NCI-H1417 treated with DMSO at 0.1 percent for 48 hours (cell line): ENCODE measurements at places on chromosomes 12 and 14.
A peak's percentile ranks its signal among the peaks of the same experiment; 100 is the strongest.

GRCh38 chr14:56172571-56172971, 54.4 kb downstream of the PELI2 start:
- no peak for DNase-seq

DNA sequence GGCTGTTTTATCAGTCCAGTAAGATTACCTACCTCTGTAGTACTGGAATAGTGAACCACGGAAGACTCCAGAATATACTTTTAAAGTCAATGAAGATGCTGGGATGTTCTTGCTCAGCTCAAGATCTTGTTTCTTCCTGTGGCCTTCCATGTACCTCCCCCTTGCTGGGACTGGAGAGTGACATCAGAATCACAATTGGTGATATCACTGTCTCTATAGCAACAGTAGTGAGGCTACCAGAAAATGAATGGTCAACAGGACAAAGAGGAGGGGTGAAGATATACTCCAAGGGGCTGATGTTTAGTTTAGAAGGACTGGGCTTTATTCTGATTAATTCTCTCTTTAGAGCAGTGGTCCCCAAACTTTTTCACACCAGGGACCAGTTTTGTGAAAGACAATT, 3.8 kb downstream of the AKAP3 start:
- DNase-seq: no peak

- DNase-seq: no peak
Observed at GRCh38 chr12:48034835-48035805, 30.8 kb upstream of the COL2A1 start.

GRCh38 chr12:114903083-114903691, 219.2 kb upstream of the TBX3 start:
- no peak for DNase-seq

DNA sequence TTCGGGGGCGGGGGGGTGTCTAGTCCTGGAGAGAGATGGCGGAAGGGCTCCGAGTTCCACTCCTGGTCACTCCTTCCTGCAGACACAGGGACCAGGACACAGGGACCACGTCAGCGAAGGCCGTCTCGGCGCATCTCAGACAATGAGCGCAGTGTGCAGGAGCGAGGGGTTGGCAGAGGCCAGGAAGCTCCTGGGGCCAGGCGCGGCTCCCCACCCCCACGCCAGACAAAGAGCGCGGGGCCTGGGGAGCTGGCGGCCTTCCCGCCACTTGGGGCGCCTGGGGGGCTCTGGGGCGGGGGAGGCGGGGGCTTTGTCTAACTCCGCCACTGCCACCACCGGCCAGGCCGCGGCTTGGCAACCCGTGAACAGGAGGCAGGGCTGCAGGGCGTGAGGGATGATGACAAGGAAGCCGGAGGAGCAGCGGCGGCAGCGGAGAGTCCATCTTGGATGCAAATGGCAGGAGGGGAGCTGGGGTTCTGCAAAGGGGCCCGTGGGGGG, 2.2 kb downstream of the CDK2AP1 start:
- peak; percentile 54 for DNase-seq

DNA sequence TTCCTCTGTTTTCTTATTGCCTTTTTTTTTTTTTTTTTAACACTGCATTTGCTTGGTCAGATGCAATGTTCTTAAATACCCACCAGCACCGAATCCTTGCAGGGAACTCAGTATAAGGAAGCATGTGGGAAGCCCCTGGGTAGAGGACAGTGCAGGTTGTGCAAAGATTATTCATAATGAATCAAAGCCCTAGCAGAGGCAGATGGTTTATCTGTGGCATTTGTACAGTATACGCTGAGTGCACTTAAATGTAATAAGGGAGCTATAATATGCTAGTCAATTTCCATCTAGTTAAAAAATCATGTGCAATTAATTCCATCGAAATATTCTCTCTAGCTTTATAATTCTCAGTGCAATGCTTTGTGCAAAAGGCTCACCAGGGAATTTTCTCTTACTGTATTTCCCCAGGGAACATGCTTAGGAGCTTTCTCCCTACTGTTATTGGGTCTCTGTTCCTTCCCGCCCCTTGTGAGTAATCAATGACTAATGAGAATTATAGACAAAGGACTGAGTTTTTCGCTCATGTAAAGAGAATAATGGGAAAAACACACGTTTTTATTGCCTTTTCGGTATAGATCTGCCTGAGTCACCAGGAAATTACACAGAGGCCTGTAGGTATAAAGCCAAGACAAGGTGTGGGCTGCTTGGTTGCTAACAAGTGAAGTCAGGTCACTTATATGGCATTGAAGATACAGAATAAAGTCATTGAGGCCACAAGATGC, 1214.3 kb upstream of the TMEM132C start:
- DNase-seq: no peak

DNA sequence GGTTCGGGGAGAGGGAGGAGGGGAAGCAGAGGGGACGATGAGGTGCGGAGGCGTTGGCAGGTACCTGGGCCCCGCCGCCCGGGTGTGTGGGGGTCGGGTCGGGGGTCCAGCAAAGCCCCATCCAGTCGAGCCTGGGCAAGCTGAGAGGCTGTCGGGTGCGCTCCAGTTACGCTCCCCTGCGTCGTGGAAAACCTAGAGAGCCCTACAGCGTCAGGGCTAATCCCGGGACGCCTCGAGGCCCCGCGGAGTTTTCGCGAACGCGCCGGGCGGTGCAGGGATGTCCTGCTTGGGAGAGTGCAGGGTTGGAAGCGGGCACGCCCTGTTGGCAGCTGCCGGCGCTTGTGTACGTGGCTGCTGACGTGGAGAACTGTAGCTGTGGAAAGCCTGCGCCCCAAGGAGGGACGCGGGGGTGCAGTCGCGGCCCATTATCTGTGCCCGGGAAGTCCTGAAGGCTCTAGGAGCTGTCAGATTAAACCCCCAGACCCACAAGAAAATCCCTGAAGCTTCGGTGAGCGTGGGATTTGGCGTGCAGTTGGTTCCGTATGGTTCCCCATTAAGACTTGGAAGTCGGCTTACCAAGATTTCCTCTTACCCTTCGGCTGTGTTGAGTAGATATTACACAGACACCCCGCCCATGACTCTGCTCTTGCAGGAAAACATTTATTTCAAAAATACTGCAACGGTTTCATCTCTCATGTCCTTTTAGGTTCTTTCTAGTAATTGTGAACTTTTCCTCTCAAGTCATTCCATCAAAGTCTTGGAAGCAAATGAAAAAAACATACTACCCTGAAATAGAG, 11.3 kb upstream of the SLC38A2 start:
- DNase-seq: no peak

DNA sequence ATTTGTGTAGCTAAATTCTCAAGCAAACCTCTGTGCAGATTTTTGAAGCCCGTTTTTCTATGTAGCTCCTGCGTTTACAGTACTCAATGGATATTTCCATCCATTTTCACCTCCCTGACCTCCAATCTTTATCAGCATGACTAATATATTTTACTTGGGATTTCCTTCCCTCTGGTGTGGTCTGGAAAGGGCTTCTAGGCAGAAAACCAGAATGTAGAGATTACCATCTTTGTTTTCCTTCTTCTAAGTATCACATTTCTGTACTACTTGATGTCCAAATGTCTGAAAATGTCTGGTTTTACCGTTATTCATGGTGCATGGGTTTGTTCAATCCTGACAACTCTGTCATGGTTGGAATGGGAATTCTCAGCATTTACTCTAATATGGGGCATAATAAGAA, 907.6 kb upstream of the FLRT2 start:
- DNase-seq: no peak

DNA sequence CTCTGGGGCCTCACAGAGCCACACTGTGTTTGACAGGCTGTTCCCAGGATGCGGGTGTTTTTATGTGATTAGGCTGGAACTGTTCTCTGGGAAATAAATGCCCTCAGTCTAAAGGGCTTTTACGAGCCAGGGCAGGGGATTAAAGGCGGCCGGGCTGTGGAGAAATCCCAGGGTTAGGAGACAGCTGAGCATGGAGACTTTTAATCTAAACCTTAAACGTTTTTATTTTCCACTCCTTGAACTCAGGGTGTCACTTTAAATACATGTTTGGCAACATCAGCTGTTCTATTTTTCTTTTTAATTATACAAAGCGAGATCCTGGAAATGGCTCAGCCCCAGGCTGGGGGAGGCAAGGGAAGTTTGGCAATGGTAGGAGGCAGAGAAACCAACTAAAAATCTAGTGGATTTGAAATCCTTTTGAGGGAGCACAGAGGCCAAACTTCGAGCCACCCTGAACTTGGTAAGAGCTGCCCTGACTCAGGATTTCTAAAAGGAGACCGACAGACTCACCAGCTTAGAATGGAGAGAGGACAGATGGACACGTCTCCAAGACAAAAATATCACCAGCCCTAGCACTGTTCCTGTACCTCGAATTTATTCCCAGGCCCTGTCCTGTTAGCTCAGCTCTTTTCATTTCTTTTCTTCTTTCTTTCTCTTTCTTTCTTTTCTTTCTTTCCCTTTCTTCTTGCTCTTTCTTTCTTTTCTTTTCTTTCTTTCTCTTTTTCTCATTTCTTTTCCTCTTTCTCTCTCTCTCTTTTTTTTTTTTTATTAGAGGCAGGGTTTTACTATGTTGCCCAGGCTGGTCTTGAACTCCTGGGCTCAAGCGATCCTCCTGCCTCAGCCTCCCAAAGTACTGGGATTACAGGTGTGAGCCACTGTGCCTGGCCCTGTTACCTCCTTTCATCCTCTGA, 15.8 kb upstream of the ORAI1 start:
- DNase-seq: no peak

- DNase-seq: no peak
Observed at GRCh38 chr12:122862872-122863701, 27.8 kb downstream of the HIP1R start.

GRCh38 chr14:87705439-87705896, 287.5 kb downstream of the GALC start:
- DNase-seq: no peak

- no peak for DNase-seq
Observed at GRCh38 chr12:43111608-43112007, 440.4 kb downstream of the ADAMTS20 start.

GRCh38 chr12:15851919-15852318, 30.3 kb upstream of the STRAP start:
- no peak for DNase-seq

GRCh38 chr14:99792551-99793212, 531 bp upstream of the EML1 start:
- DNase-seq: no peak

DNA sequence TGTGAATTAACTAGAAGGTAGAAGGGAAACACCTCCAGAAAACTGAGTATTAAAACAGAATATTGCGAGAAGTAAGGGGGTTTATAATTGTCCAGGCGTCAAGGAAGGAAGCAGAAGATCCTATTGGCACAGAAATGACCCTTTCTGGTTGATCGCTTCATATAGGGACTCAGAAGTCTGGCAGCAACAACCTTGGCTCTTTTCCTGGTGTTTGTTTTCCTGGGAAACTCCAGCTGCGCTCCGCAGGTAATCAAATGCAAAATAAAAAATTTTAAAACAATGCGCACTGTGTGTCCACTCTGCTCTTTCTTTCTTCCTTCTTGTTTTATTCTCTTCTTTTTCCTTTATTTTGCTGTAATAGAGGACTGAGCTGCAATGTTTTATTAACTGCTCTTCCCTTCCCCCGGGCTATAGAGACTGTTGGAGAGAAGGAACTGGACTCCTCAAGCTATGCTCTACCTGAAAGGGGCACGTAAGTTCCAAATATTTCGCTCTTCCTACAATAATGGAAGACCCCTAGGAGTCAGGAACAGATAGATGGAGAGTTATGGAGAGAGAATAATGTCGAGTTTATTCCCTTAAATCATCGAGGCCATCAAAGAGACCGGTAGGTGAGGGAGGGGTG, 737 bp downstream of the SPX start:
- DNase-seq: no peak

DNA sequence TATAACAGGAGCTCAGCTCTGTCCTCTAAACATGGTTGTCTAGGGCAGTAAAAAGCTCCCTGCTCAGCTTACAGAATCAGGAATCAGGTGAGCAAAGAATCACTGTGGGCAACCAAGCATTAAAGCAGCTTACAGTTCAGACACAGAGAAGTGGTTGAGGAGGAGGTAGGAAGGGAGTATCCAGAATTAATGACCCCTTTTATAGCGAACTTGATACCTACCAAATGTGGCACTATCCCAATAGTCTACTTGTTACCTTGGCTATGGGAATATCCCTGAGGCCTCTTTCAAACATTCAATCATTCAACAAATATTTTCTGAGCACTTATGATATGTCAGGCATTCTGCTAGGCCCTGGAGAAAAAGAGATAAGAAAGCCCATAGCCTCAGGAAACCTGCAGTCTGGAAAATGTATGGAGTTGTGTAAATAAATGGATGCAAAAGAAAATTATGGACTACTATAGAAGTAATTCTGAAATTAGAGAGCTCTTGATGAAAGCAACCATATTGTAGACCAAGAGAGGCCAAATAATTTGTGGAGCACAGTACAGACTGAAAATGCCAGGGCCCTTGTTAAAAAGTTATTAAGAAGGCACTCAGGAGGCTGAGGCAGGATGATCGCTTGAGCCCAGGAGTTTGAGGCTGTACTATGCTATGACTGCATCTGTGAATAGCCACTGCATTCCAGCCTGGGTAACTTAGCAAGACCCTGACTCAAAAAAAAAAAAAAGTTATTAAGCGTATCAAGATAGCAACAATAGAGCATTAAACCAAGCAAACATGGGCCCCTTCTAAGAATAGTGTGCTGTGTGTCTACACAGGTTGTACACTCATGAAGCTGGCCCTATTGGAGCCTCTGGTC, 134.0 kb upstream of the CPSF6 start:
- DNase-seq: no peak

GRCh38 chr12:30448038-30448437, 247.6 kb downstream of the IPO8 start:
- no peak for DNase-seq

DNA sequence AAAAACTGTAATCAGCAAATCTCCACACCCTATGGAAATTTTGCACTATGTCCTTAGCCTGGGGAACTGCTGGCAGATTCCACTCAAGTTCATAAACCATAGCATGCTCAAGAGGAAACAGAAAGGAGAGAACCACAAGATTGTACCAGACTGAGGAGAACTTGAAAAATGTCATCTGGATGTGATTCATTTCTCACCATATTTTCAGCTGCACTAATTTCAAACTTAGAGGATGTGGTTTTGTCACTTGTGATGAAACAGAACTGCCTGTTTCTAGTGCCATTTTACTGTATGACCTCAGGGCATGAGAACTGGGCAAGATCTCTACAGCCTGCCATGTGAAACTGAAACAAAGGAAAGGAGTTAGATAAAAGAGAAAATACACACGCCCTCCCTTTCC, 1493.1 kb upstream of the FLRT2 start:
- DNase-seq: no peak

GRCh38 chr12:40192704-40193255, 32.0 kb upstream of the LRRK2 start:
- DNase-seq: no peak

- DNase-seq: no peak
Observed at GRCh38 chr14:78425330-78425729, 255.2 kb downstream of the NRXN3 start.

- no peak for DNase-seq
Observed at GRCh38 chr12:51108136-51108535, 24.7 kb upstream of the CSRNP2 start.

- no peak for DNase-seq
Observed at GRCh38 chr12:80946591-80946990, 8.9 kb upstream of the LIN7A start.

DNA sequence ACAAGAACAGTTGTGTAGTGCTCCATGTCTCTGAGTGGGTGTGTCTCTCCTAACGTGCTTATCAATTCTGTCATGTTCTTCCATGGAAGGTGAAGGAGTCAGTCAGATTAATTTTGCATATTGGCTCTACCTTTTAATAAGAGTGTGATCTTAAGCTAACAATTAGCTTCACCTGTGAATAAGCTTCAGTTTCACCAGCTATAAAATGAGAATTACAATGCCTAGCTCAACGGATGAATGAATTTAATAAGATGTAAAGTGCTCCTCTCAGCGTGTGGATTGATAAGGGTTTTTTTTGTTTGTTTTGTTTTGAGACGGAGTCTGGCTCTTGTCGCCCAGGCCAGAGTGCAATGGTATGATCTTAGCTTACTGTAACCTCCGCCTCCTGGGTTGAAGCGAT, 32.7 kb downstream of the CCDC175 start:
- DNase-seq: no peak
